ENCODE measurements at places on chromosomes 2 and 18.

DNA sequence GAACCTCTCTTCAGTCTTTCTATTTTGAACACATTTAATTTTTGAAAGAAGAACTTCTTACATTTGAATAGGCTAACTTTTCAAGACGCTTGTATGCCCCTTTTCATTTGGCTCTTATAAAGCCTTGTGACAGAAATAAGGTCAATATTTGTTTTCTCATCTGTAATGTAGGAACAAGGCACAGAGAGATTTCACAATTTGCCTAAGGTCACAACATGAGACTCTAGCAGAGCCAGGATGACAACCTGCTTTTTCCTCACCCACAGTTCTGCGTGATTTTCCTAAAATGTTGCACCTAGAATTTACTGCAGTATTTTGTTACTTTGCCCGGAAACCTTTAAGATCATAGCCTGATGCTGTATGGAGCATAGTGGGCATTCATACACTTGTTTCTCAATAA lies 67.4 kb downstream of the TXNL1 start:
- no peak for DNase-seq

- no peak for DNase-seq
Measured at GRCh38 chr2:63840081-63840784, 1.5 kb upstream of the UGP2 start.

- no peak for DNase-seq
Measured at GRCh38 chr2:1773883-1774282, 29.6 kb upstream of the PXDN start.

DNA sequence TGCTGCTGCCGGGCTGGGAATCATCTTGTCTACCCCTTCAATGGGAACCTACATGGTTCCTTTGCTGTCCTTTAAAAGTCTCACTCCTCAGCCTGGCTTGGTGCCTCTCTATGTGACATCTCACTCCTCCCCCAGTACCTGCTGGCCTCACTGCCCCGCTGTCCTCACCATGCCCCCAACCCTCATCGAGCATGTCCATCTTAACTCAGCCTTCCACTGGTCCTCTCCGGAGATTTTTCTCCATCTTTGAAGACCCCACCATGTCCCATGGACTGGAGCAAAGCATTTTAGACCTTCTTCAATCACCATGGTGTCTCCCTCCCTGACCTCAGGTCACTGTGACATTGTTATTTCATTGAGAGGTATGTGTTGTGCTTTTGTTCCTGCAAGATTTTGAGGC lies 58.1 kb upstream of the SIX3 start:
- DNase-seq = no peak

GRCh38 chr2:10303694-10304378 lies 1.1 kb downstream of the HPCAL1 start:
- no peak for DNase-seq

GRCh38 chr18:36724591-36725001 lies 104.2 kb downstream of the TPGS2 start:
- no peak for DNase-seq

All from stimulated activated CD8-positive, alpha-beta memory T cell treated with anti-CD3 and anti-CD28 coated beads, Interleukin-2, amount 100 ng/mL, for 1 hour (primary cell).